ENCODE measurements at places on chromosomes 1 and 21.

DNA sequence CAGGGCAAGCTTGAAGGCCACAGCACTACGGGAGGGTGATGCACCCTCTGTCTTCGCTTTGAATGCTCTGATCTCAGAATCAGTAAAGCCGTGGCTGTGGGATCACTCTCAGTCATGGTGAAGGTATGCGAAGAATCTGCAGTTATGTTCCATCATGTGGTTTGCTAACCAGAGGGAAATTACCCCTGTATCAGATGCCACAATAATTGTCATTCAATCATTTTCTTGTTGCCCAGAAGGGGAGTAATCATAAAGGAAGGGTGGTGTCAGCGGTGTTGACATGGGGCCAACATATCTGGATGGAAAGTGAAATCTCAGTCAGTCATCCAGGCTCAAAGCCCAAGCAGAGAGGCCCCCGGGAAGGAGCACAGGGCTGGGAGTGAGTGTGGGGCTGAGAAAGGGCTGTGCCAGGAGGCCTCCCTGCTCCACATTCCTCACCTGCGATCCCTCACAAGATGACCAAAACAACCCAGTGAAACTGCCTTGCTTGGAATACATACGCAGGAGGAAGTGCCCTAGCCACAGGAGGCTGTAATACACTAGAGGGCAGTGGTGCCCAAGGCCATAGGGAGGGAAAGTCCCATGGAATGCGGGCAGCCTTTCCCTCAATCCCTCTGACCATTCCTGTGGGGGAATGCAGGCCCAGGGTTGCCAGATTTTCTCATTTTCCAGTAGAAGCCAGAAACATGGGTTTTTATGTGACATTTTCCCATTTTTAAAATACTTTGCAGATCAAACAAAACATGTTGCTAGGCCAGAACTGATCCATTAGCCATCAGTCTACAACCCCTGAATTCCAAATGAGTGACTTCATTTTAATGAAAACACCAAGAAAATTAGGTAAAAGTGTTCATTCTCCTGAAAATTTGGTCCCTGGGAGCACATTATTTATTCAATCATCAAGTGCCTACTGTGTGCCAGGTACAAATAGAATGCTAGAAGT, 95.7 kb upstream of the VANGL1 start:
- DNase-seq: no peak

- DNase-seq: no peak
Measured at GRCh38 chr1:220300442-220301121, 28.3 kb upstream of the RAB3GAP2 start.

DNA sequence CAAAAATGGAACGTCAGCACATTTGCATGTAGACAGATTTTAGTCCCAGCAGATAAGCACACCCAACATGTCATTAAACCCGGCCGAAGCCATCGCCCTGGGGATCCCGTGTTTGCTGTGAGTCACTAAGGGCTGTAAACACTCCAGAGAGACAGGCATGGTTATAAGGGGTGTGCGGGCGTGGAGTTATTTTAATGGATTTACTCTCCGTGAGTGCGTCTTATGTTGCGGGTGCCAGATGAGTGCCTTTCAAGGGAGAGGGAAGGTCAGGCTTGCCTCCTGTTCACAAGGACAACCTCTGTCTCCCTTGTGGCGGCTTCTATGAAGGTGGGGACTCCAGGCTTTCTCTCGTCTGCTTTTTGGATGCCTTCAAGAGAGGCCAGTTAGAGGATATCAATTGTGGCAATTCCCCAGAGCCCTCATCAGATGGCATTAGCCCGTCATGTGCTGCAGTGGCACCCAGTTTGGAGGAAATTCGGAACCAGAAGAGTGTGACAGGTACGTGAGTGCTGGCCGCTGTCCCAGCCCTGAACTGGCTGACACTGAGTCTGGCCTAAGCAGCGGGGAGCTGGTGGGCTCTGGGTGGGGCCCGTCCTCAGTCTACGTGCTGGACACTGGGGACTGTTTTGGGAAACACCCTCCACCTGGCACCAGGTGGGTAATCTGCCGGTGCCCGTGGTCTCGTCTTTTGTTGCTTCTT, 223.8 kb upstream of the TMEM51 start:
- no peak for DNase-seq

DNA sequence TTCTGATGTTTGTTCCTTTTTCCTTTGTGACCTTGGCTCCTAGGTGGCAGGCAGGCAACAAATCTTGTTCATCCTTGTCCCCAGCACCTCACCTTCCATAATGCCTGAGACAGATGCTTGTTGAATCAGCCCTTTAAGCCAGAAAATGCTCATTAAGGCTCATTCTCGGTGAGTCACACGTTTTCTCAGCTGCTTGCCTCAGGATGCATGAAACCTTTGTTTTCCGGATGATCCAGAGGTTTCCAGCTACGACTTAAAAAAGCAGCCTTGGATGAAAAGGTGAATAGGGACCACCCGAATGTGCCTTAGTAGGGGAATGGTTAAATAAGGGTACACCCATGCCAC, 4.6 kb upstream of the ATP13A2 start:
- DNase-seq: no peak

DNA sequence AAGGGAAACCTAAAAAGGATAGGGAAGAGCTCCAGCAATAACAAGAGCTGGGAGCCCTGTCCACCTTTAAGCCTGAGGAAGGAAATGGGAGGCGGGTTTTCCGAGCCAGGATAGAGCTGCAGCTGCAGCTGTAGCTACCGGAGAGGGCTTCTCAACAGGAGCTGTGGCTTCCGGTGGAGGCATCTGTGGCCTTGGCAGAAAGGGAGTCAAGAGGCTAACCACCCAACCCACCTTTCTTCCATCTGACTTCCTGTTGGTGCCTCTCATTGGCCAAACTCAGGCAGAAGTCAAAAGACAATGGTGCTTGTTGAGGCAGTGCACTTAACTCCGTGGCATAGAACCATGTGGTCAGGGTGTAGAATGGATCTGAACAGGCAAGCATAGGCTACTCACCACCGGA, 313.1 kb upstream of the DAB1 start:
- no peak for DNase-seq

DNA sequence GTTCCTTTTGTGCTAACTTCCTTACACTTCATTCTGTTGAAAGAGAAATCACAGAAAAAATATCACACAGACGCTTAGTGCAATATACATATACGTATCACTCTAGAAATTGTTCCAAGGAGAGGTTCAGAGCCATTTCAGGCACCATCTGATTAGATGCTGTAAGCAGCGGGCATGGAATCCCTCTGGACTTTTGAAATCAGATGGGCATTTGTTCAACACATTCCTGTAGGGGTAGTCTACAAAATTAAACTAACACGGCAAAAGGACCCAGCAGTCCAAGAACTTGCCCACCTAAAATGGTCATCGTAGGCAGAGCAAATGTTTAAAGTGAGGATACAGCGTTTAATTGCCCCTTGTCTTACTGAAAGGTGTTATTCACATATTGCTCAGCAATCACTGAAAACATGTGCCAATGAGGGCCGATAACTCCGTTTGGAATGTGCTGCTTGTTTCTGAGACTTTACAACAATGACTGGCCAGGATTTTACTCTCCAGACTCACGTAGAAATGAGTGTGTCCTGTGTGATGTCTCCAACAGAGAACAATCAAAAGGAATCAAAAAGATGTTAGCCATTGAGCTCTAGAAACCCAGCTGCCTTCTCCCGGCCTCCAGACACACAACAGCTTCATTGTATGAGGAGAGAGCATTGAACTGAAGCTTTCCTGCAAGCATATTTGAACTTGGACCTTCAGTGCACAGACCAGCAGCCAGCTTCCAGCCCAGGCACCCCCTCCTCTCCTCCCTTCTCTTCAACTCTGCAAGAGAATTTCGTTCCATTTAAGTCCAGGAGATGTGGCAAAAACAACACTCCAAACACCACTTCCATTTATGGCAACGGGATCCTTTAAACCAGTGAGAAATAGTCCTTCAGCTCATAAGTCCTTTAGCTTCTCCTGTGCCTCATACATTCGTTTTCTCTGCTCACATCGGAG, 32.1 kb upstream of the ADORA3 start:
- no peak for DNase-seq

Data from stimulated activated CD4-positive, alpha-beta T cell treated with anti-CD3 and anti-CD28 coated beads, Interleukin-4, amount 100 ng/mL, for 48 hours (primary cell).